ENCODE measurements at places on chromosomes 5 and 9.

DNA sequence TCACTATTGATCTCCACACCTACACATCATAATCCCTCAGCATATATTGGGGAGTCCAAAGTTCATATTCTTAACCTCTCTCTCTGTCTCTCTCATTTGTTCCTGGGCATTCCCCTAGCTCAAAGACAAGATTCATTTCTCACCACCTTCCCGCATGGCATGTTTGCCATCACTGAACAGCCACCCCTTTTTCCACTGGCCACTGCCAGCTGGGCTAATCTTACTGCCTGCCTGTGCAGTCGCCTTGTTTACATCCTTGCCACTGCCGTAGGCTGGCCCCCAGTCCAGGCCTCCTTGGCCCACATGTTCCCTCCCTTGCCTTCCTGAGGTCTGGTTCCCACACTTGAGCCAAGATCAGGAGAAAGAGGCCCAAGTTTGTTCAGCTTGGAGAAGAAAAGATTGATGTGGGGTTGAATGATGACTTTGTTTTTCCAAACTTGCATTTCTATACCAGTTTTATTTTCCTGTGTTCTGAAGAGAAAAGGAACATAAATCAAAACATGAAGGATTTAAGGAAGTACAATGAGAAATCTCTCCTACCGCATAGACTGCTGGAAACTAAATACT lies 80.2 kb downstream of the PLAC8L1 start:
- no peak for DNase-seq

DNA sequence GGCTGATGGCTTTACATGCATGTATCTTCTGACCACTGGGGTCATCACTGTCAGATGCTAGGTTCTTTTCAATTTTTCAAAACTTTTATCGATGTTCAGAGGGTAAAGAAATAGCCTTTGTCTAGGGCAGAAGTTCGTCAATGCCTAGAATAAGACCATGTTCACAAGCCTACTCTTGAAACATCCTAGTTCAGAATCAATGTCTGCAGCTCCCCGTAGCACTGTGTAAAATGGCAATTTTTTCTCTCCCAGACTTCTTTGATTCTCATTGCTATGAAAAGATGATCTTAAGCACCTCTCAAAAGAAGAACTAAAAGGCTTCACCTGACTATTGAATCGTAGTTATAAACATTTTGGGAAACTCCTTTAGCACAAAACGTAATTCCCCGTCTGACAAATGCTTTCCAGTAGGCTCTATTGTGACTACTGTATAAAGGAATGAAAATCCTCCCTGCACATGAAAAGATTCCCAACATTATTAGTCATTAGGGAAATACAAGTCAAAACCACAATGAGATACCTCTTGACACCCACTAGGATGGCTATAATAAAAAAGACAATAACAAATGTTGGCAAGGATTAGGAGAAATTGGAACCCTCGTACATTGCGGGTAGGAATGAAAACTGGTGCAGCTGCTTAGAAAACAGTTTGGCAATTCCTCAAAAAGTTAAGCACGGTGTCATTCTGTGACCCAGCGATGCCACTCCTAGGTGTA lies 263.5 kb downstream of the ARHGAP26 start:
- no peak for DNase-seq

DNA sequence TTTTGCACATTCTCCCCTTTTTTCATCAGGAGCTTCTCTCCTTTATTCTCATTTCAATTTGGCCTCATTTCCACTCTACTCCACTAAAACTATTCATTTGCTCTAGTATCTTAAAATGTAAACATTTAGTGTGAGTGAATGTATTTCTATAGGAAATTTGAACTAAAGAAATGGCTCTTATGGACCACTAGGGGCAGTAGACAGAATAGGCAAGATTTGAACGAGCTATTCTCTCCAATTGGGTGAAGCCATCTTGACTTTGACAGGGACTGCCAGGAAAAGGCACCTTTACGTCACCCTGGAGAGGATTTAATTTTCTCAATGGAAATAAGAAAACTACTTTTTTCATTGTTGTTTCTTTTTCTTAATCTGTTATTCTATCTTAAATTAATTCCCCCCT lies 666.3 kb downstream of the DNAH5 start:
- DNase-seq = no peak

GRCh38 chr5:61020415-61020814 lies 75.4 kb downstream of the NDUFAF2 start:
- no peak for DNase-seq

GRCh38 chr5:93899026-93899600 lies 157.7 kb upstream of the POU5F2 start:
- DNase-seq = no peak

DNA sequence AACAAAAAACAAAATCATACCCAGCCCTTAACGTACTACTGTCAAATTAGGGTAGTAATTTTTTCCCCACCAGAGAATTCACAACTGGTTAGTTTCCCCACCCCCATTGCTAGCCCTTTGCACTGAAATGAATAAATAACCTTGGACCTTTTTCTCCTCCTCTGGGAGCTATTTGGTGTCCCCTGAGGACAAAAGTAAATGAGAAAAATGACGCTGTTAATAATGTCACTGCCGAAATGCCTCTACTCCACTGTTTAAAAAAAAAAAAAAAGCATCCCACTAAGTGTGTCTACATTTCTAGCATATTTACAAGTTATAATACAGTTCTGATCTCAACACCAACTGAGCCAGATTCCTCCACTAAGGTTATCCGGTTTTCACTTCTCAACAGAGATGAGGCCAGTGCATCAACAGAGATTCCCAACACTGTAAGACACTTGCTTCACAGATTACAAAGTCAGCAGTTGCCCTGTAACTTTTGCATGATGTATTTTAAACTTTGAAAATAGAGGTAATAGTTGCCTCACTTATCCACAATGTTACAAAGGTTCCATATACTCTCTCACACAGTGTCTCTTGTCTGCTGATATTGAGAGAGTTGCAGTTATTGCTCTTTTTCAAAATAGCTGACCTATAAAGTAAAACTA lies 5.1 kb upstream of the NFIB start:
- DNase-seq = no peak

DNA sequence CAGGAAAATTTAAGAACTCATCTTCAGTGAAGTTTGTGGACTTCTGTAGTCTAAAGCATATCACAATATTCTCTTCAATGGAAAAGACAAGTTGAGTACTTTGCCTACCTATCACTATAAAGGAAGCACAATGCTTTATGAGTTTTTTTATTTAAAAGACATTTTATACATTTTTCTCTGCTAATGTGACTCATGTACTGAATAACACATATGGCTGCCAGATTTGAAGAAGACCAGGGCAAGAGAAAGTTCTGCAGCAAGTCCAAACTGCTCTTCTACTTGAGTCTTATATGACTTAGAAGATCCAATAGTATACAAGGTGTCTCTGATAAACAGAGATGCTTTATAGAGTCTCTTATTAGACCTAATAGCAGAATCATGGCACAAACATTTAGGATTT lies 978.4 kb downstream of the TLE4 start:
- no peak for DNase-seq

GRCh38 chr5:99070822-99071221 lies 142.0 kb upstream of the CHD1 start:
- DNase-seq = no peak

- DNase-seq = no peak
Measured at GRCh38 chr9:115596746-115597080, 478.8 kb upstream of the TNC start.

DNA sequence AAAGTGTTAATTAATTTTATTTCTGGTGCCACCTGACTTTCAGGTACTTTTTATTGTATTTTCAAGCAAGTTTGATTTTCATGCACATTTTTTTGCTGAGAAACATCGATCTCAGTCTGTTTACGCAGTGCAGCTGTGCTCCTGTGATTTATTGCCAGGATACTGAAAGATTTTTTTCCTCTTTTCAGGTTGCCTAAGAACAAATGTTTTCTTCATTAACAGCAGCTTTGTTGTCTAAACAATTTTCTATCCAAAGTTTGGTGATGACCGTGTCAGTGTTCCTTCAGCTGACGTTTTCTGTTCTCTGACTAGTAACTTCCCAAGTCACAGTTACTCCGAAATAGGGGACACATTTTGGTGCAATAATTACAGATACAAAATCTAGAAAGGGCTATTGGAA lies 78.1 kb downstream of the VCAN start:
- no peak for DNase-seq

DNA sequence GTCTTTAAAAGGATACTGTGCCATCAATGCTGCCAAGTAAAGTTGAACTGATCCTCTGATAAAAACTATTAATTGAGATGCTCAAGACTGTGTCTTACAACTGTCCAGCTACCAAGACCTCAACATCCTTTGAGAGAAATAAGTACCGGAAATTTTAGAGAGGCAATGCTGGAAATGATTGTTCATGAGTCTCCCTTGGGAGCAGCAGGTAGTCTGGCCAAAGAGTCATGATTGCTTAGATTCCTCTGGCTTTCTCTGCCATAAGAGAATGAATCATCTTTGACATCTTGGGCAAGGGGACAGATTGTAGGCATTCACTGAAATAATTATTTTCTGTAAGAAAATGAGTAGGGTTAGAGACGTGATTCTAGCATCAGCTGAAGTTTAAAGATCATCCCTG lies 466.6 kb upstream of the DAB2 start:
- no peak for DNase-seq

DNA sequence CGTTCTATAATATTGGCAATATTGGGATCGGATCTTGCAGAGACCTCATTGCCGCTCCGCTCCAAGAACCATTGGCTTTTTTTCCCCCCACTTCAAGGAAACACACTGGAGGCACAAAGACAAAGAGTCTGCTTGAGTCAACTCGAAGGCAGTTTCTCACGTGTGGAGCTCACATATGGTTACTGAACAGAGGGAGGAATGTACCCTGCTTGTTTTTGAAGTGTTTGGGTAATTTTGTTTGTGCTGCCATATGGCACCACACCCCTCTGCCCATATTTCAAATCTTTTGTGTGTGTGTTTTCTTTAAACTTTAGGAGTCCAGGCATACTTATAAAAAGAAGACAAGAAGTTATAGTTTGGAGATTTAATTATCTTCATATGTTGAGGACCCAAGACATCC lies 595.9 kb downstream of the DTWD2 start:
- DNase-seq = no peak

DNA sequence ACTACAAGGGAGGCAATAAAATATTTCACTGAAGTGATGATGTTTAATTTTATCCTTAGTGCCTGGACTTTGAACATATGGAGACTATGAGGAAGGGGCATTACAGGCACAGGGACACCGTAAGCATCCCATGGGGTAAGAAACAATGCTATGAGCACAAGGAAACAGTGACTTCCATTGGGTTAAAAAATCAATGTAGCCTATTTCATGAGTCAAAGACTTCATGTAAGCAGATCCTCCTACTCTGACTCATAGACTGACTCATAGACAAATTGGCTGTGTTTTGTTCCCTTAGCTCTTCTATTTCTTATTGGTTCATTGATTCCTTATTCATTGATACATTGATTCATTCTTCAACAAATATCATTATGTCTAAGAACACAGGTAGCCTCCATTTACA lies 351.0 kb downstream of the PRELID2 start:
- DNase-seq = no peak

GRCh38 chr5:132476876-132477781 lies 13.4 kb downstream of the IRF1 start:
- DNase-seq = peak; percentile 3

DNA sequence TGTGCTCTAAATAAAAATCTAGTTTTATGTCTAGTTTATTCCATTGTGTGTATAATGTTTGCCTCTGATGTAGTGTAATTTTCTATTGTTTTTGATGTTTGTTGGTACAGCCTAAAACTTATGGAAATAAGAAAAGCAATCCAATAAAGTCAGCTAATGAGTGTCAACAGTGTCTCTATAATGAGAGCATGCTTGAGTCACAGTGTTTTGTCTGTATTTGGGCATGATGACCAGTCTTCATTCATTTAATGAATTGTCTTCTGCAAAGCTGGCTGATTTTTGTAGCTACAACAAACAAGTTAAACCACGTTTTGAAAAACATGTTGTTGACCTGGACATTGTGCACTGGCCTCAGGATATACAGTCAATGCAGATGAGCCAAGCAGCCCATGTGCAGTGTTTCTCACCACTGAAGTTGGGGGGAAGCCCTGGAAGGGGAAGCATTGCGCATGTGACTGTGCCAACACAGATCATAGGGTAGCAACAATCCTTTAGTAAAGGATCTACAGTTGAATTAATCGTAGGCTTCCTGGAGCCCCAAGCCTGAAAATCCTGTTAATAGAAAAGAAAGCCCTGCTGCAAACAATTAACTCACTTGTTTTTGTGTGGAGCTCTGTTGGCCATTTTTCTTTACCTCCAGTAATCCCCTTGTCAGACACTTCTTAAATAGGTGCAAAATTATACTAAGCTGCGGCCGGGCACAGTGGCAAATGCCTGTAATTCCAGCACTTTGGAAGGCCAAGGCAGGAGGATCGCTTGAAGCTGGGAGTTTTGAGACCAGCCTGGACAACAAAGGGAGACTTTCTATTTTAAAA lies 88.0 kb downstream of the INIP start:
- no peak for DNase-seq

GRCh38 chr5:172714491-172715420 lies 56.2 kb downstream of the DUSP1 start:
- peak; percentile 75 for DNase-seq

DNA sequence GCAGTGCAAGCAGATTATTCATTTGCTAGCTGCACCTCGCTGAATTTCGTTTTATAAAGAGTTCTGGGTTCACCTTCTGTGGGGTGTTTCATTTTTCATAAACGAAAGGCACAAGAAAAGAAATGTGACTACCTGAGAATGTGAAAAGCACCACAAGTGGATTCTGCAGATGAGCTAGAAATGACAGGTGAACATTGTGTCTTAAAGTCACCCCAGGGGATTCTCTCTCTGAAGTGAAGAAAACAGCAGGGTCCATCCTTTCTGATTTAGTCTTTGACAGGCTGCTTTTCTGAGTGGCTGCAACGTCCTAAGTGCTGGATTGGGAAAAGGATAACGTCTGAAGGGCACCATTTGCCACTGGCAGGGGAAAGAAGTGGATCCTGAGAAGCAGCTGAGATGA lies 469.3 kb downstream of the SPATA31D1 start:
- DNase-seq = no peak

DNA sequence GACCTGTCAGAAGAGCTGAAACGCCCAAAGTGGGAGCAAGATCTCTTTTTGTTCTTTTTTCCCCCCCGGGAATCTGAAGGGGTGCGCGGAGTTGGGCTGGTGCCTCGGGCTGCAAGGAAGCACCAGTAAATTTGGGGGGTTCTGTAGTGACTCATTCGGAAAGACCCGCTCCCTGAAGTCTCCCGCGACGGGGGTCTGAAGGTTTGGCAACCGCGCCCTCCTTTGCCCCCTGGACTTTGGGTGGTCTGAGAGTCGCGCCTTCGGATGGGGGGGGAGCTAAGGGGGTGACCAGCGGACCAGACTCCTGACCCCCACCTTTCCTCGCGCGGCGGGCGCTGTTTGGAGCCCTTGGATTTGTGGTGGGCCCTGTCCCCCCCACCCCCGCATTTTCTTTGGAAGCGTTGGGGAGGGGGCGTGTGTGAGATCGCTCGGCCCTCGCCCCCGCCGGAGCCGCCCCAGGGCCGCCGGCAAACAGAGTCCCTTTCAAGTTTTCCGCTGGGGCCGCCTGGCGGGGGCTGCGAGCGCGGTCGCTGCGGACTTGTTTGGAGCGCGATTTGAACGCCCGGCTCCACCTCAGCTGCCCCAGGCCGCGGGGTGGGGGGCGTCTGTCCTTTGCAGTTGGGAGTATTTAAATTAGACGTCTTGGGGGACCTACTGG lies 2.0 kb downstream of the CXXC5 start:
- peak; percentile 37 for DNase-seq
